Fibroblast of lung (primary cell): ENCODE measurements at places on chromosomes 4 and X. TPM values are rescaled to one million over a fixed set of nuclear protein-coding genes. Genes with fewer than 3 reads are reported as not detected.

DNA sequence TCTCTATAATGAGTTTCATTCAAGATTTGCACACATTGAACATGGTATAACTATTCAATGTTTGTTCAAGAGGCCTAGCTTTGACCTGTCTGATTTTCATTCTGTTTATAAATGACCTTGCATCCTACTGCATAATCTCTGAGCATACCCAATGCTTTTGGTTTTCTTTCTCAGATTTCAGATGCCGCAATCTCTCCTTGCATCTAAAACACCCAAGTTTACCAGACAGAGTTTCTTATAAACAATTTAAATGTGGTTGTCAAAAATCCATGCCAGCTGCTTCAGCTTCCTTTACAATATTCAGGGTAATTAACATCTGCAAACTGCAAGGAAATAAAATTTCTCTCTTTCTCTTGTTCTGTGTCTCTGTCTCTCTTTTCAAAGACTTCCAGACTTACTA lies 123.0 kb upstream of the PCDH18 start:
- DNase-seq, result peak; percentile 76

DNA sequence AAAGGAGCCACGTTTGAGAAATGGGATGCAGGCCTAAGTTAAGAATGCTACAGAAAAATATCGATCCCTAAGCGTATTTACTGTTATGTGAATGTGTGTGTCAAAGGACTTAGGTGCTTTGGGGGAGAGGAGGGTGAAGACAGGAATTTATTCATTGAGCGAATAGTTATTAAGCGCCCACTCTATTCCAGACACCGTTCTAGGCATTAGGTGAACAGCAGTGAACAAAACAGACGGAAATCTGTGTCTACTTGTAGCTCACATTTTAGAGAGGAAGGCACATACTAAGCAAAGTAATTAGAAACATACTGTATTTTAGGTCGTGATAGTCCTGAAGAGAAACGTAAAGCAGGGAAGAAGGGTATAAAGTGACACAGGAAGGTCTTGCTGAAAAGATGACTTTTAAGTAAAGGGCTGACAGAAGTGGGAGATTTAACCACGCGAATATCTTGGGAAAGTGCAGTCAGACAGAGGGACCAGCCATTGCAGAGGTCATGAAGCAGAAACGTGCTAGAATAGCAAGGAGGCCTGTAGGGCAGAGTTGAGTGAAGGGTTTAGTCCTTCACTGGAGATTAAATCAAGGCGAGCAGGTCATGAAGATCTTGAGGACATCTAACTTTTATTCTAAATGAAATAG lies 541 bp downstream of the AIMP1 start:
- DNase-seq, result no peak

DNA sequence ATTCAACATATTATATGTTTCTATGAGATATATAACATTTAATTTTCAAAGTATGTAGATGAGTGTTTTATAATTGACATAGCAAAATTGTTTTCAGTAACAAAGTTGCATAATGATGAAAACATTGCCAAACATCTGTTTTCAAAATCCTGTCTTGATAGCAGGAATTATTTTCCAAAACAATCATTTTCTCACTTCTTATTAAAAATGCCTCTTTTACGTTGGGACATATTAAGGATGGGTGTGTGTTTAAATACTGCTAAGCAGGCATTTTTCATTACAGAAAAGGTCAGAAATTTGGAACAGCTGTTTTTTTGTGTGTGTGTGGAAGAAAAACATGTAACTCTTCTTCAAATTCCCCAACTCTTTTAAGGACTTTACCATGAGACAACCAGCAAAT lies 452.0 kb downstream of the SPRY1 start:
- DNase-seq, result no peak

DNA sequence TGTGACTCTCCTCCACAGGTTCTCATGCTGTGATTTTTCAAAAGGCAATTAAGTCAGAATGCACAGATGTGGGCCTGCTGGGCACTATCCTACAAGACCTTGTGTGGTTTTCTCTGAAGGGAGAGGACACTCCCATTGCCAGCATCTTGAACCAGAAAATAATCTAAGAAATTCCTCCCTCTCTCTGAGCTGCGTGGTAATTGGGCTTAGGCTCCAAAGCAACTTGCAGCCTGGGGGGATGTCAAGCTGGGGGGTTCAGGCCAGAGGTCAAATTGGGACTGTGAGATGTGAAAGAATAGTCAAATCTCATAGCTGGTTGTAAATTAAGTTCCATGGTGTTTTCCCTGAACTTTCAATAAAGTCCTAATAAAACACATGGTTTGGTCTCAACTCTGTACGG lies 350.6 kb upstream of the SLC7A11 start:
- DNase-seq, result no peak

DNA sequence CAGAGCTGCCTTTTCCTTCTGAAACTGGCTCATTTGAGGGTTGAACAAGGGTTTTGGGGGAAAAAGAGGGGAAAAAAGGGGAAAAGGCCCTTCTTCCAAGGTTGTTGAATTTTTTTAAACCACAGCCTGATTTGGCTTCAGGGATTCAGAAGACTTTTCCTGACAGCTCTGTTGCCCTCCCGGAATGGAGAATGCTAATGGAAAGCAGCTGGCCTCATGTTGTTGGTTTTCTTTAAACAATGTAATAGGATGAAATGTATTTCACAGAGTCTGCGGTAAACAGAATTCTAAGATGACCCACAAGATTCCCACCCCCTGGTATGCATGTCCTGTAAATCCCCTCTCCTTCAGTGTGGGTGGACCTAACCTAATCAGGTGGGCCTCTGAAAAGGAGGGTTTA lies 3.3 kb upstream of the KIAA1210 start:
- DNase-seq, result no peak

The GAGE1 gene
- not detected in 2 replicates for polyA plus RNA-seq

- no peak for DNase-seq
These were observed 156.8 kb upstream of the PSAPL1 start for GRCh38 chr4:7591409-7592053.

The ASB12 gene
- not detected in 2 replicates for polyA plus RNA-seq

DNA sequence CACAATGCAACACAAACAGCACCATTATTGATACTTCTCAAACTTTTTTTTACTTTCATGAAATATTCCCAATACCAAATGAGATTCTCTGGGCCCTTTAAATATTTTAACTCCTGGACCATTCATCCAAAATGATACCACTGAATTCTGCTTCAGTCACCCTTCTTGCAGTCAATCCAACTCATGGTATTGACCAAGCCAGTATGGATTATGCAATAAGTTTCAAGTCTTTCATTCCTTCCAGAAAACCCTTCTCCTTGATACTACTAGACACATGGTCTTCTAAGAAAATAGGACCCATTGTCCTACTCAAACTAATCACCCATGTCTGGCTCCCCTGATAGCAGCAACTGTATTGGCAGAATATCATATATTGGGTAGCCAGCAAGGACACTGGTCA lies 23.0 kb downstream of the ZNF721 start:
- DNase-seq, result no peak

The RBM46 gene
- 0.06 and 0.08 TPM in 2 replicates for polyA plus RNA-seq

The GAGE12F gene
- not detected in 2 replicates for polyA plus RNA-seq

The FAM184B gene
- not detected in 2 replicates for polyA plus RNA-seq

GRCh38 chr4:105148776-105149175 lies 2.1 kb downstream of the TET2 start:
- DNase-seq, result peak; percentile 42

GRCh38 chr4:61520681-61521160 lies 320.6 kb downstream of the ADGRL3 start:
- peak; percentile 5 for DNase-seq

The NALF2 gene
- polyA plus RNA-seq, result not detected in 2 replicates

DNA sequence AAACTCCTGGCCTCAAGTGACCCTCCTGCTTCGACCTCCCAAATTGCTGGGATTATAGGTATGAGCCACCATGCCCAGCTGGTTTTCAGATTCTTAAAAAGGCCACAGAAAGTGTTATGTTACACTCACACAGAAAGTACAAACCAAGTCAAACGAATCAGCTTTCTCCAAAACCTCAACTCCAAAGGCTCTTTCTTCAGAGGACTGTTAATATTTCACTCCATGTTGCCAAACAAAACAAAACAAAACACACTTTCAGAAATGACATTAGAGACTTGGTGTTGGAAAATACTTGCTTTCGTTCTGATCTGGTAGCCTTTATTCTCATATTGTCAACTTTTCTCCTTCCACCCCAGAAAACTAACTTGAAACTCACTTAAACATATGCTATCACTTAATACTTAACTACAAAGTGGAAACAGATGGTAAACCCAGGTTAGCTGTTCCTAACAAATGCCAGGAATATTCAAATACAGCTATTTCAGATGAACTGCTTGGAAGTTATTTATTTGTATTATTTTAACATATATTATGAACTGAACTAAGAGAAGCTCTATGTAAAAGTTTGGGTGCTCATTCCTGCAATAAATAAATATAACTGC lies 34.7 kb downstream of the RLIM start:
- DNase-seq, result peak; percentile 5

The CCNB3 gene
- polyA plus RNA-seq, result 0.42 and 0.44 TPM in 2 replicates

DNA sequence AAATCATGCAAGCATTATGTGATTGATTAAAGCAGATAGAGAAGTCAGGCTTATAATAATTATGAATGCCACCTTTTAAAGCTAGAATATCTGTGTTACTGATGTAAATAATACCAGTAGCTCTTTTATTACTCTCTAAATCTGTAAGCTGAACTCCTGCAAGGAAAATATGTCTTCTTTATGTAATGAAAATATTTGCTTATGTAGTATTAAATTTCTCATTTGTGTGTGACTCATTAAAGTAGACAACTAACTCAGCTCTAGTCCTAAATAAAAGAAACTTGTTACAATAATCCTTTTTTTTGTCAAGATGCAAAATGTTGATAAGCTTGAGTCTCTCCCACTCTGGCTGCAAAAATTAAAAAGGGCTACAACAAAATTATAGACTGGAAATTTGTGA lies 137.7 kb upstream of the FAT1 start:
- no peak for DNase-seq

DNA sequence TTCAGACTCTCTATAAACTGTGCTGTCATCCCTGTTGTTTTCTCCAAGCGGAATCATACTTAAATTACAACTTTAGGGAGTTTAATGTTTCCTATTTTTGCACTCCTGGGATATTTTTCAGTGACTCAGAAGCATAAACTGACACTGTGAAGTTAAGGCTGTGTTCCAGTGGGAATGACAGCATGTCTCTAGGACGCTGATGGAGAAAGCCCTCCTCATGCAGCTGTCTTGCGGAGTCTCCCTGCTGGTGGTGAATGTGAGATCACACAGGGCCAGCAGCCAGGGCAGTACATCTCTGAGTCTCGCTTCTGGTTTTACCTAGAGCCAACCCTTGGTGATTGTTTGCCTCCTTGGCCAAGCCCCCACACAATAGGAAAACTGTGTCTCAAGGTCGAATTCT lies 53.3 kb downstream of the NFKB1 start:
- peak; percentile 80 for DNase-seq

The RBM47 gene
- 0.14 and 0.73 TPM in 2 replicates for polyA plus RNA-seq

- DNase-seq, result peak; percentile 3
These were observed 59.7 kb downstream of the SH3BGRL start for GRCh38 chrX:81261576-81261975.

GRCh38 chr4:77151241-77151640 lies 5.8 kb upstream of the CCNG2 start:
- no peak for DNase-seq

The GPC4 gene
- 1.0 and 3.4 TPM in 2 replicates for polyA plus RNA-seq

- DNase-seq, result peak; percentile 9
These were observed 408.6 kb downstream of the FAM47B start for GRCh38 chrX:35351212-35351611.

- peak; percentile 61 for DNase-seq
These were observed 11.1 kb downstream of the MAEA start for GRCh38 chr4:1300466-1301455.

The CLIC2 gene
- polyA plus RNA-seq, result 3.3 and 6.3 TPM in 2 replicates

The UGT2B10 gene
- not detected in 2 replicates for polyA plus RNA-seq

DNA sequence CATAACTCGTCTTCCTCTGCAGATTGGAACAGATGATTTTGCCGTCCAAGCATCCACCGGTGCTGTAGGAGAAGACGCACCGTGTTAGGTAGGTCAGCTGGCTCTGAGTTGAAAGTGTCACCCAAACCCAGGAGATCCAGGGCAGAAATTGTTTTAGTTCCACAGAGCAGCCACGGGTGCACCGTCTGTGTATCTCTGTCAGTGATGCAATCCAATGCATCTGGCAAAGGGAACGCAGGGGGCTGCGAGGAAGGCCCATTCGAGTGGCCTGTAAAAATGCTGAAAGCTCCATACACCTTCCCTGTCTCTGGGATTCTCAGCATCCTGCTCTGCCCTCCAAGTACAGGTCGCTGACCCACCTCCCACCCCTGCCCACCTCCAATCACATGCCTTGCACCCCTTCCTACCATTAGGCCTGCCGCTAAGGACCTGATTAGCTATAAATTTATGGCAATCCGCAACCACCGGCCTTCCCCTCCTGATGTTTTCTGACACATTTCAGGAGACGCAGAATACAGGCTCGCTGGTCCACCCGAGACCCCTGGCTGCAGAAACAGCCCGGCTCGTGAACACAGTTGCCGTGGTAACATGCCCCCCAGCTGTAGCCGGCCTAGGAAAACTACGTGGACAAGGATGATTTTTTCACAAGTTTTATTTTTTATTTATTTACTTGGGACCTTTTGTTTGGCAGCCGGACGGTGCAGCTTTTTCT lies 39.7 kb upstream of the SHOX start:
- DNase-seq, result no peak

GRCh38 chr4:77493829-77494551 lies 111.6 kb upstream of the CXCL13 start:
- no peak for DNase-seq

- peak; percentile 2 for DNase-seq
These were observed 41.2 kb upstream of the SMAD1 start for GRCh38 chr4:145440292-145441007.

DNA sequence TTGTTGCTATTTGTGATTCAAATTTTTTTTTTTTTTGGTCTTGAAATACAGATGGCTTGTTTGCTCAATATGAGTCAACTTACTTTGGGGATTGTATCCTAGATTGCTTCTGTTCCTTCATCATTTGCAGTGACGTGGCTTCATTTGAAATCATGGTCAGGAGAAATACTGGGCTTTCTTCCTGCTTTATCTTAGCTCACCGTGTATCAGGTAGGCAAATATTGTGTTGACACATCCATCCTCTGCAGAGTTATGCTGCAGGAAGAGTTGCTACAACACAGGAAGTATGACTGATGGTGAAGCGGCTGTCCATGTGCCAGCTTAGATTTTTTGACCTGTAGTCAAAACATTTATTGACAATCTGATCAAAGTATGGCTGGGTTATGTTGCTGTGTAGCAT lies 232.2 kb downstream of the C4orf33 start:
- no peak for DNase-seq

GRCh38 chr4:87476934-87477333 lies 52.2 kb downstream of the SPARCL1 start:
- no peak for DNase-seq

GRCh38 chr4:14196131-14196530 lies 568.6 kb upstream of the BOD1L1 start:
- peak; percentile 79 for DNase-seq

The STARD8 gene
- 0.76 and 1.1 TPM in 2 replicates for polyA plus RNA-seq
